Lung (tissue), 17 donors: ENCODE measurements at places on chromosomes 1 and 21. TPM values are rescaled to one million over a fixed set of nuclear protein-coding genes. Genes with fewer than 3 reads are reported as not detected.
A peak's percentile ranks its signal among the peaks of the same experiment; 100 is the strongest.

DNA sequence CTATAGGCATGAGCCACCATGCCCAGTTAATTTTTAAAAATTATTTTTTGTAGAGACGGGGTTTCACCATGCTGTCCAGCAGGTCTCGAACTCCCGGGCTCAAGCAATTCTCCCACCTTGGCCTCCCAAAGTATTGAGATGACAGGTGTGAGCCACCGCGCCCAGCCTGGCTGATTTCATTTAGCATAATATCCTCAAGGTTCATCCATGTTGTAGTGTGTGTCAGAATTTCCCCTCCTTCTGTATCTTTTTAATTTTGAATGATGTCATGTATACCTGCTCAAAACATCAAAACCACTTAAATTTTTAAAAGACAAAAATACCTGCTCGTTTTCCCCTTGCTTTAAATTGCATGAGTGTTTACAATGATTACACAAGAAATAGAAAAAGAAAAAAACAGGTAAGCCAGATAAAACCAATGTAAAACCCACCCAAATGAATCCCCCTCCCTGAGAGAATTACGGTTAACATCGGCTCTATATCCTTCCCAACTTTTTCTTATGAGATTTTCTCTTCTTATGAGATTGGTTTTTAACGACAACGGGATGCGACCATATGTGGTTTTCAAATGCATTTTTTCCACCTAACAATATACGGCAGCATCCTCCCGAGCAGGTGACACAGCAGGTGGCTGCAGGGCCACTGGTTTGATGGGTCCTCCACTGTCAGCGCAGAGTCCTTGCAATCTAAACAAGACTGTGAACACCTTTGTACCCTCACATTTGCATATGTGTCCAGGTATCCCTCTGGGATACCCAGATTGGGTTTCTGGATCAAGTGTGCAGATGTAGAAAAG lies 22.1 kb downstream of the IFFO2 start:
- no peak for DNase-seq

GRCh38 chr1:1420654-1421141 lies 378 bp downstream of the ANKRD65 start:
- DNase-seq = no peak

DNA sequence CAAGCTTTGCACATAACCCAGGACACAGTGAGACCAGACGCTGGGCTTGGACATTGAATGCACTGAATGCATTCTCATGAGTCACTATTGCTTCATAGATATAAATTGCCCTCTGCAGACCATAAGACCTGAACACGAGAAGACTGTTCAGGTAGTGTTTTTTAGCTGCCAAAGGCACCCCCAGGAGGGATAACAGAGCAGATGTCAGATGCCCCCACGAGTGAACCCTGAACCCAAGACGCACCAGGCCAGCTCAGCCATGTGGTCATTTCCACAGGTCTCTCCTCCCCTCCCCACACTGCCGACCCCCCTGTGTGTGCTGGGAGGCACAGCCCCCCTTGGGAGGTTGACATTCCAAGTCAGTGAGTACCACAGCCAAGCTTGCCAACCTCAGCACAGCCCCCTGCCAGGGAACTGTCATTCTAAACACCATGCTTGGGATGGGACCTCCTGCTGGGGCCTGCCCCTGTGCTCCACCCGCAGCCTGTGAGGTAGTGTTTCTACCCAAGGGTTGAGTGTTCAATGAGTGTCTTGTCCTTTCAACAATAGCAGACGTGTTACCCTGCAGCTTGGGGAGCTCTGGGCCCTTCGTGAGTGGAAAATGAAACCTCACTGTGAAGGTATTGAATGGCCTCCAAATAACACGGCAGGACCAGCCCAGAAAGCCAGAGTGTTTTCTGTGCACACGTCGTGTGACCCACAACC lies 68.2 kb downstream of the PSMG1 start:
- no peak for DNase-seq

DNA sequence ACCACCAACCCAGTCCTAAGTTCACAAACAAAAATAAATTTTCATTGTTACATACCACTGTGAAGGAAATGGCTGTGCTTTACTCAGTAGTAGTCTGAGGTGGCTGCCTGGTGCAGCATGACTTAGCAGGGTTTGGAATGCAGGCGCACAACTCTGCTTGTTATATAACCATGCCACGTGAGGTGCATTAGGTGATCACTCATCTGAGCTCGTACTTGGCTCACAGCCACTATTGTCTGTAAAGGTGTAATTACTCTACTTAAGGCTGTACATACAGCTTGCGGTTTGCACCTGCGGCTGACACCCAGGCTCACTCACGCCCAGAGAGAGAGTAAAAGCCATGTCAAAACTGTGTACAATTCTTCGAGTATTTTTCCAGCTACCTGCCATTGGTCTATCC lies 599.4 kb downstream of the LTN1 start:
- DNase-seq = peak; percentile 55

- DNase-seq = peak; percentile 95
Observed at GRCh38 chr1:2205191-2205952, 10.8 kb upstream of the FAAP20 start.

- DNase-seq = no peak
Observed at GRCh38 chr1:31736675-31737074, 27.5 kb downstream of the ADGRB2 start.

- DNase-seq = no peak
Observed at GRCh38 chr1:117059334-117059677, 820 bp upstream of the TTF2 start.

GRCh38 chr1:216020743-216021345 lies 402.4 kb downstream of the USH2A start:
- DNase-seq = no peak

- no peak for DNase-seq
Observed at GRCh38 chr1:208115924-208116640, 128.1 kb downstream of the PLXNA2 start.

DNA sequence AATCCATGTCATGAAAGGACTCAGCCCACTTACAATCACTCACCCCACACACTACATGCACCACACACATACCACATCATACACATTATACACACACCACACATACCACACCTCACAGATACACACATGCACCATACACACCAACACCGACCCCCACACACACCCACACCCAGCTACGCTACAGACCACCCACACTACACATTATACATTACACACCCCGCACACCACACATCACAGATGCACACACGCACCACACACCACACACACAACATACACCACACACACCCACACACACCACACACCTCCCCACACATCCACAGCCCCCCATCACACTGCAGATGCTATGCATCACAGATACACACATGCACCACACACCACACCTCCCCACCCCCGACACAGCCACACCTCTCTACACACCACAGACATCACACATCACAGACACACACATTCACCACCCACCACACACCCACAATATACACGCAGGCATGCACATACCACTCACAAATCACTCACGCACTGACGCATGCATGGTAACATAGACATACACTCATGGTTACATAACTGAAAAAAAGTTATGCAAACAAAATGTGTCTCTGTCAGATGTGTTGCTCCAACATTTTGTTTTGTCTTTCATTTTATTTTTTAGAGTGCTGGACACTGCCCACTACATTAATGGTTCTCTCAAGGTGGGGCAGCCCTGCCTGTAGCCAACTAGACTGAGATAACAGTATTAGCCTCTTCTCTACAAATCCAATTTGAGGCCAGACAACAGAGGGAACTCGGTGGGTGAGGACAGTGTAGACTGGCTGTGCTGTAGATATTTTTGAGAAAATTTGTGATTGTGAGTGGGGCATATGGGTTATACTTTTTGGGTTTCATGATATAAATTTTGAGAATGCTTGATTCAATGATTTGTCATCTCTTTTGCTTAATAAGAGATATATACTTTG lies 15.2 kb upstream of the PGBD2 start:
- DNase-seq = no peak

GRCh38 chr21:42565206-42565810 lies 51.7 kb downstream of the SLC37A1 start:
- peak; percentile 58 for DNase-seq

GRCh38 chr1:25794325-25794724 lies 5.7 kb upstream of the SELENON start:
- no peak for DNase-seq

DNA sequence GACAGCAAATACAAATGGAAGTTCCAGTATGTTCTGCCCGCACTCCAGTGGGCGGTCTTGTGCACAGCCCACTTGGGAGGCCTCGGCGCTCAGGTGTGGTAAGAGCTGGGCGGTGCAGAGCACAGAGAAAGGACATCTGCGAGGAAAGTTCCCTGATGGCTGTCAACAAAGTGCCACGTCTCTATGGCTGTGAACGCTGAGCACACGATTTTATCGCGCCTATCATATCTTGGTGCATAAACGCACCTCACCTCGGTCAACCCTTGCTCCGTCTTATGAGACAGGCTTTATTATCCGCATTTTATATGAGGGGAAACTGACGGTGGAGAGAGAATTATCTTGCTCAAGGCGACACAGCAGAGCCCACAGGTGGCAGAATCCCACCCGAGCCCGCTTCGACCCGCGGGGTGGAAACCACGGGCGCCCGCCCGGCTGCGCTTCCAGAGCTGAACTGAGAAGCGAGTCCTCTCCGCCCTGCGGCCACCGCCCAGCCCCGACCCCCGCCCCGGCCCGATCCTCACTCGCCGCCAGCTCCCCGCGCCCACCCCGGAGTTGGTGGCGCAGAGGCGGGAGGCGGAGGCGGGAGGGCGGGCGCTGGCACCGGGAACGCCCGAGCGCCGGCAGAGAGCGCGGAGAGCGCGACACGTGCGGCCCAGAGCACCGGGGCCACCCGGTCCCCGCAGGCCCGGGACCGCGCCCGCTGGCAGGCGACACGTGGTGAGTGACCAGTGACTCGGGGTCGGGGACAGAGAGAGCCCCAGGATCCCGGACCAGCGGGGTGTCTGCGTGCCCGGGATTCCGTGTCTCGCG lies at the start of gene IL12RB2:
Gene IL12RB2, plus strand, starts transcription at position 623 of the 810 bp plus-strand sequence. CDS start 12,496 bp downstream, outside the sequence.
- DNase-seq = peak; percentile 24

GRCh38 chr1:43524804-43525203 lies 5.9 kb upstream of the PTPRF start:
- DNase-seq = no peak

GRCh38 chr21:36611379-36611778 lies 87.5 kb upstream of the SIM2 start:
- no peak for DNase-seq

- DNase-seq = no peak
Observed at GRCh38 chr1:50476800-50477199, 53.6 kb upstream of the DMRTA2 start.

- no peak for DNase-seq
Observed at GRCh38 chr21:23718446-23719285, 1888.6 kb downstream of the MRPL39 start.

GRCh38 chr1:20426923-20427322 lies 59.1 kb downstream of the CAMK2N1 start:
- no peak for DNase-seq

- no peak for DNase-seq
Observed at GRCh38 chr1:92837062-92837461, 5.2 kb downstream of the RPL5 start.

DNA sequence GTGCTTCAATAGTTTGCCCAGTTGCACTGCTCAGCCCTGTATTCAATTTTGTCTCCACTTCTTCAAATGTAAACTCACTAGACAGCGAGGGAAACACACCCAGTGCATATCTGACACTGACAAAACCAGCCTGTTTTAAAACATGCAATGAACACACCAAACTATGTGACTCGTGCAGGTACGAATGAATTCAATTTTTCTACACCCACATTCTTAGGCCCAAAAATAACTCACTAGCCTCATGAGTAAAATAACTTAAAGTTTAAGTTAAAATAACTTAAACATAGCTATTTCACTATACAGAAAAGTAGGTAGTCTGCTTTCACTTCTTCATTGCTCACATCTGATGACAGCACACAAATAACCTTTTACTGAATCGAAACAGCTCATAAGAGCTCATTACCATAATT lies 21.1 kb downstream of the TTC13 start:
- DNase-seq = no peak

DNA sequence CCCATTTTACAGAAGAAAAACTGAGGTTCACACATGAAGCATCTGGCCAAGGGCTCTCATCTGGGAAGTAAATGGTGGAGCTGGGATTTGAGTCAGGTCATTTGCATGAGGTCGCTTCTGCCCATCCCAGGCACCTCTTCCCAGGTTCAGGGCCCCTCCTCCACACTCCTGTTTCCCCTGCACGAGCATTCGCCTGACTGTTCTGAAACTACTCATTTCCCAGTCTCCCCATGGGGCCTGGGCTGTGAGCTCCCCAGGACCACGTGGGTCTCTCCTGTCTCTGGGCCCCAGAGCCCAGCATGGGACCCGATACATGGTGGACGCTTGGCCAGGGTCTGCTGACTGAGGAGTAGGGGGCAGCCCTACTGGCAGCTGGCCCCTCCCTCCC lies 360.8 kb downstream of the MATN1 start:
- DNase-seq = no peak

DNA sequence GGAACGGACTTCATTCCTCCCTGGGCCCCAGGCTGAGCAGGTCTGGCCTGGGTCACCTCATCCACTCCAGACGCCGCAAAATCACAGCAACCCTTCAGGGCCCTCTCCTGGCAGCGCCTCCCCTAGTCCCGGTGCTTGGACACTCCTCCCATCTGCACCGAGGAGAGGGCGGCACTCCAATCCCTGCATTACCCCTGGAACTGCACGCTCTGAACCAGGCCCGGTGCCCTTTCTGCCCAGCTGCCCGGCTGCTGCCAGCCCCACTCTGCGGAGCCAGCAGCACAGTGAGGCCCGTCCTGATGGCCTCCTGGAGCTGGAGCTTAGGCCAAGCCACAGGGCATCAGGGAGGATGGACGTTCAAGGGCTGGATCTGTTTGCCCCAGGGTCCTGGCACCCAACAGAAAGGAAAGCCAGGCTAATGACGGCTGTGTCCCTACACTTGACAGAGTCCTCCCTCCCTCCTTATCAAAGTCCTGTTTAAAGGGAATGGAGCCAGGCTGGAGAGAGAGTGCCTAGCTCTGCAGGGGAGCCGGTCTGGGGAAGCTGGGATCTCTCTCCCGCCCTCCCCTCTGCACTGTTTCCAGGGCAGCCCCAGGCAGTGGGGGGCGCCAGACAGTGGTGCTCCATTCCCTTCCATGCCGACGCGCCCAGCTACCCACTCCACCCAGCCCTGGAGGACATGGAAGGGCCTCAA lies 12.7 kb downstream of the COL6A2 start:
- no peak for DNase-seq

DNA sequence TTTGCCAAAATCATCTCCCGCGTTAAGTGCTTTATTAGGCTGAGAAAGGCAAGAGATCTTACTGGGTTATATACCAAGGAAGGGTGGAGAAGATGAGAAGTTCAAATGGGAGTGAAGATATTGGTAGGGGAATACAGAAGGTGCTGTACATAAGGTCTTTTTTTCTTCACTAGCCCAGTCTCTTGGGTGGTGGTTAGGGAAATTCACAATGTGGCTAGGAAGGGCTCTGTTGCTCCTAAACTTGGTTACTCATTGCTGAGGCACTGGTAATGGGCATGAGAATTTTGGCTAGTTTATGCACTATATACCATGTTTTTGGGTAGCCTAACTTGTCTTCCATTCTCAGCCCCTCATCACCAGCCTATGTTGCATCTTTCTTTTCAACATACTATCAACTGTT lies 50.6 kb downstream of the LHX4 start:
- no peak for DNase-seq

The LY9 gene
- total RNA-seq = 1.3 TPM

The MMEL1 gene
- total RNA-seq = 5.9 TPM

The STUM gene
- total RNA-seq = 0.58 TPM

The APCS gene
- 0.46 TPM for total RNA-seq

The SYDE2 gene
- 18.3 TPM for total RNA-seq

The HPCAL4 gene
- 0.18 TPM for total RNA-seq

The PDE4B gene
- 96.2 TPM for total RNA-seq

The DMRTA2 gene
- not detected for total RNA-seq

The DNAJC6 gene
- 4.6 TPM for total RNA-seq

The MIXL1 gene
- not detected for total RNA-seq

The ADAMTS5 gene
- total RNA-seq = 22.2 TPM

The KRTAP13-2 gene
- not detected for total RNA-seq

The THEM5 gene
- not detected for total RNA-seq

The DAB1 gene
- total RNA-seq = 0.12 TPM

The FAM151A gene
- total RNA-seq = not detected

The TAF12 gene
- total RNA-seq = 27.8 TPM
